Keratinocyte (primary cell): ENCODE measurements at places on chromosomes 12 and 14. TPM values are rescaled to one million over a fixed set of nuclear protein-coding genes. Genes with fewer than 3 reads are reported as not detected.

GRCh38 chr12:122106843-122107242 lies 28.3 kb downstream of the MLXIP start:
- no peaks in the 10 kb centered on the region for H3K27me3 ChIP-seq
- H3K4me3 ChIP-seq: no peak overlapping the region
- no peaks in the 10 kb centered on the region for H3K36me3 ChIP-seq
- no peak overlapping the region for H3K27ac ChIP-seq
- peaks cover 31% of the 10 kb centered on the region for H3K4me1 ChIP-seq
- no peak for DNase-seq

- no peaks in the 10 kb centered on the region for H3K27me3 ChIP-seq
- peaks cover 4% of the 10 kb centered on the region for H3K4me1 ChIP-seq
- H3K36me3 ChIP-seq: no peaks in the 10 kb centered on the region
- no peak overlapping the region for H3K27ac ChIP-seq
- H3K4me3 ChIP-seq: no peak overlapping the region
These were observed 5.6 kb upstream of the SERPINA9 start for GRCh38 chr14:94481468-94482131.

- no peaks in the 10 kb centered on the region for H3K4me1 ChIP-seq
- peaks cover 76% of the 10 kb centered on the region for H3K36me3 ChIP-seq
- no peaks in the 10 kb centered on the region for H3K27me3 ChIP-seq
These were observed 17.0 kb downstream of the DLST start for GRCh38 chr14:74898694-74899093.

GRCh38 chr14:55957950-55958349 lies 160.3 kb upstream of the PELI2 start:
- DNase-seq: no peak
- no peak overlapping the region for H3K27ac ChIP-seq
- H3K27me3 ChIP-seq: peaks cover 5% of the 10 kb centered on the region
- no peak overlapping the region for H3K4me3 ChIP-seq
- H3K36me3 ChIP-seq: no peaks in the 10 kb centered on the region
- no peaks in the 10 kb centered on the region for H3K4me1 ChIP-seq

GRCh38 chr12:112602150-112602549 lies 183.4 kb downstream of the PTPN11 start:
- no peaks in the 10 kb centered on the region for H3K4me1 ChIP-seq
- no peaks in the 10 kb centered on the region for H3K36me3 ChIP-seq
- H3K27ac ChIP-seq: no peak overlapping the region
- no peak for DNase-seq
- H3K4me3 ChIP-seq: no peak overlapping the region
- H3K27me3 ChIP-seq: no peaks in the 10 kb centered on the region

PTPRO gene
- polyA plus RNA-seq: 0.10 to 0.17 TPM (median 0.14 TPM) in 3 replicates
